ENCODE measurements at places on chromosomes 2 and 18.

DNA sequence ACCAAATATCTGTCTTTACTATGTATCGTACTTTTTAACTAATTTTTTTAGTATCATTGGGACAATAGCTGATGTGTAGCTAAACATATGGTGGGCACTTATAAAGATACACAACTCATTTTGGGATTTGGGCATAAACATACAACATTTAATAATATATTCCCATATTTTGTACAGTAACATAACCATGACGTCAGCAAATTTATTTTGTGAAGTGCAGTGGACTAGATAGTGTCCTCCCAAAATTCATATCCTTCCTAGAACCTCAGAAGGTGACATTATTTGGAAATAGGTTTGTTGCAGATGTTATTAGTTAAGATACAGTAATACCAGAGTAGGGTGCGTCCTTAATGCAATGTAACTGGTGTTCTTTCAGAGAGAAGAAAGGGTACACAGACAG is 356.7 kb downstream of the CDH7 start:
- no peak for DNase-seq

DNA sequence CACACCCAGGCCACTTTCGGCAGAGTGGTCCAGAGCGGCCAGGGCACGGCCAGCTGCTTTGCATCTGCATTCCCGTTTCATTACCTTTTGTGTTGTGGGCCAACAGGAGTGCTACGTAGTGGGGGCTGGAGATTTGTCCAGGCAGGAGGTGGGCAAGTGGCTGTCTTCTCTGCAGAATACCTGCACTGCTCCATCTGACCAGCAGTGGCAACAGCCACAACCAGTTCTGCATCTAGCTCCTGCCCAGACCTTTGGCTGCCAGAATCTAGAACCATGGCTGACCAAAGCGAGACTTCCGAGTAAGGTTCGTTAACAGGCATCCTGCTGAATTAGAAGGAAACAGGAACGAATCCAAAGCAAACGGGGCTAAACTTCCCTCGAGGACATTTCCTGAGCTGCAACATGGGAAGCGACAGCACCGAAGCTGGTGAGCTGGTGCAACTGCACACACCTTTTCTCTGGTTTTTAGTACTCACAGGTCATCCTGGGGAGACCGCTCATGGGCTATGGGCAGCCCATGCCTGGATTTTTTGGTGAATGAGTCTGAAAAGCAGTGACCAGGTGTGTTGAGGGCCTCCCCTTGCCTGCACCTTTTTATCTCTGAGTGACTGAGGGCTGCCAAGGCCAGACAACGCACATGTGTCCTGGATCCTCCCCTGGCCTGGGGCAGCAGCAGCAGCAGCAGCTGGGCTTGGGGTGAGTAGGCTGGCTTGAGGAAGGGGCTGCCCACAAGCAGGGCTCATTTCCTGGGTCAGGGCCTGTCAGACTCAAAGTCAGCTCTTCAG is 10.5 kb downstream of the GDF7 start:
- DNase-seq: no peak

GRCh38 chr2:142582317-142582716 is 295.1 kb upstream of the KYNU start:
- no peak for DNase-seq

DNA sequence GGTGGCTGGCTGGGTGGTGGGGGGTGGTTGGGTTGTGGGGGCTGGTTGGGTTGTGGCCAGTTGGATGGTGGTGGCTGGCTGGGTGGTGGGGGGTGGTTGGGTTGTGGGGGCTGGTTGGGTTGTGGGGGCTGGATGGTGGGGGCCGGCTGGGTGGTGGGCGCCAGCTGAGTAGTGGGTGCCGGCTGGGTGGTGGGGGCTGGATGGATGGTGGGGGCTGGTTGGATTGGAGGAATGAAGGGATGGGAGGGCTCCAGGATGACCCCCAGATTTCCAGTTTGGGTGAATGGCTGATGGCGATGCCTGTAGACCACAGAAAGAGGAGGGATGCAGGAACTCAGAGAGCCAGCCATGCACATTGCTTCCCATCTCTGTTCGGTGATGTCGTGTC is 26.8 kb upstream of the GPR17 start:
- DNase-seq: no peak

- DNase-seq: no peak
Observed at GRCh38 chr2:230849633-230850357, 14.9 kb upstream of the ITM2C start.

Data from DMS79 (cell line).